HepG2 (cell line): ENCODE measurements at places on chromosomes 12 and 14.

DNA sequence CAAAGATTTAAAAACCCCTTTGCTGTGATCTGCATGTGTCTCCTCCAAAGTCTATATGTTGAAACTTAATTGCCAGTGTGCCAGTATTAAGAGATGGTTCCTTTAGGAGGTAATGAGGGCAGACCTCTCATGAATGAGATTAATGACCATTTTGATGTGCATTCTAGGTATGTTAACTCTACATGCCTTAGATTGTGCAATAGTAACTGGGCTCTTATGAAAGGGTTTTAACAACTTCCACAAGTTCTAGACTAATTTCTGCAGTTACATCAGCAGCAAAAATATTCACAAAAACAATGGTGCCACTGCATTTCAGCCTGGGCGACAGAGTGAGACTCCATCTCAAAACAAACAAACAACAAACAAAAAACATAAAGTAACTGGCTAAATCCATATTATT is 3.8 kb upstream of the TAS2R10 start:
- peak; percentile 3 for DNase-seq

DNA sequence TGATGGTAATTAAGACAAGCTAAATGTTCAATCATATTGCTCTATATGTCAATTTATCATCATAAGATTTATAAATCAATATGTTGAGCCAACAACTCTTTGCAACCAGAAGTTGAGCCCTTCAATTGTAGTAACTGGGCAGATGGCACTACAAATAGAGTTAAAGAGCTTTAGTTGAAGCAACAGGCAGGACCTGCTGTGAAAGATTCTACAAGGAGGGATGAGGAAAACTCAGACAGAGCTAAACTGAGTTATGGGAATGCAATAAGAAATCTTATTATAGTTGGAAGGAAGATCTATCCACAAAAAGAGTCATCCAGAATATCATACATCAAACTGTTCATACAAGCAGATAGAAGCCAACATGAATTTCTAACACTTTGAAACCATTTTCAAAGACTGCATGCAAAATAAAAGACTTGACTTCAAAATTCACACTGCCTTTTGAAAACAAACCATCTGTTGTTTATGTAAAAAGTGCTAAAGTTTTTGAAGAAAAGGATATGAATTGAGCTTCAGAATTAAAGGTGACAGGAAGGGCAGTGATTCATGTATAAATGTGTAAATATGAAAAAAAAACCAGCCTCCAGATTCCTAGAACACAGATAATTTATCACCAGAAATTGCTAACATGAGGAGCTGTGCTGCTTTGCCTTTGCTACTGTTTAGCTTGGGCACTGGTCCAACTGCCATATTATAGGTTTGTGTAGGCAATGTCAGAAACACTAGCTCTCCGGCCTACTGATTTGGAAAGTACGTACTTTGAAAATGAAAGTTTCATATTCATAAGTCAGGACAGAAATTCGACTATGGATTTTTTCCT is 133.2 kb downstream of the SLC35F4 start:
- DNase-seq, result no peak

GRCh38 chr14:99157676-99158075 is 114.3 kb downstream of the BCL11B start:
- DNase-seq, result no peak

DNA sequence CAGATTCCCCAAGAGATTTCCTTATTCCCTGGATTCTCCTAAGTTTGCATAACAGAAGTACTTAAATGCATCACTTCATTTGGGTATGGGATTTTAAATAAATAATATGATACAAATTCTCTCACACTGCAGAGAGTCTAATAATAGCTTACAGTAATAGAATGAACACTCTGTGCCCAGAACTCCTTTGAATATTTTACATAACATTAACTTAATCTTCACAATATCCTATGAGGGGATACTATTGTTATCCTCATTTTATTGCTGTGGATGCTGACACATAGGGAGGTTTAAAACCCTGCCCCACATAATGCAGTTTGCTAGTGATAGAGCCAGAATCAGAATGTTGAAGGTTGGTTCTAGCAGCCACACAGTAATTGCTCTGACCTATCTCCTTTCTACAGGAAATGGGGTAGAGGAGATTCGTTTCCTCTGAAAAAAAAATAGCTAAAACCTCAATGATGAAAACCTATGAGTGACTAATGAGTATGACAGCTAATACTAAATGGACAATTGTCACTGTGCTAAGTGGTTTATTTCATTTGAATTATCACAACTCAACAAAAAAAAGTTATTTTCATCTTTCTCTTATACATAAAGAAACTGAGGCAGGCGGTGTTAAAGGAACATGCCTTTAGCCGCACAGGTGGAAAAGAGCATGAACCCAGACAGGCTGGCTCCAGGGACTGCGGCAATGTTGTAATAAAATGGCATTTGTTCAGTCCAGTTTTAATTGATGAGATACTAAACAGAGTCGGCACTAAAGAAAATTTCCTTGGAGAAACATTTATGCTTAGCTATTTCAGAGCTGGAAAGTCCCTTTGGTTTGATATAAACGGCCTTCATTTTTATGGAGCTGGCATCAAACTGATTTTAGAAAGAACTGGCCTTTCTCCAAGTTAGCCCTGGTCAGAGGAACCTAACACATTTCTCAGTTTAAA is 880.9 kb downstream of the NRXN3 start:
- DNase-seq, result no peak

GRCh38 chr12:97984974-97985580 is 522.5 kb downstream of the RMST start:
- DNase-seq, result no peak

DNA sequence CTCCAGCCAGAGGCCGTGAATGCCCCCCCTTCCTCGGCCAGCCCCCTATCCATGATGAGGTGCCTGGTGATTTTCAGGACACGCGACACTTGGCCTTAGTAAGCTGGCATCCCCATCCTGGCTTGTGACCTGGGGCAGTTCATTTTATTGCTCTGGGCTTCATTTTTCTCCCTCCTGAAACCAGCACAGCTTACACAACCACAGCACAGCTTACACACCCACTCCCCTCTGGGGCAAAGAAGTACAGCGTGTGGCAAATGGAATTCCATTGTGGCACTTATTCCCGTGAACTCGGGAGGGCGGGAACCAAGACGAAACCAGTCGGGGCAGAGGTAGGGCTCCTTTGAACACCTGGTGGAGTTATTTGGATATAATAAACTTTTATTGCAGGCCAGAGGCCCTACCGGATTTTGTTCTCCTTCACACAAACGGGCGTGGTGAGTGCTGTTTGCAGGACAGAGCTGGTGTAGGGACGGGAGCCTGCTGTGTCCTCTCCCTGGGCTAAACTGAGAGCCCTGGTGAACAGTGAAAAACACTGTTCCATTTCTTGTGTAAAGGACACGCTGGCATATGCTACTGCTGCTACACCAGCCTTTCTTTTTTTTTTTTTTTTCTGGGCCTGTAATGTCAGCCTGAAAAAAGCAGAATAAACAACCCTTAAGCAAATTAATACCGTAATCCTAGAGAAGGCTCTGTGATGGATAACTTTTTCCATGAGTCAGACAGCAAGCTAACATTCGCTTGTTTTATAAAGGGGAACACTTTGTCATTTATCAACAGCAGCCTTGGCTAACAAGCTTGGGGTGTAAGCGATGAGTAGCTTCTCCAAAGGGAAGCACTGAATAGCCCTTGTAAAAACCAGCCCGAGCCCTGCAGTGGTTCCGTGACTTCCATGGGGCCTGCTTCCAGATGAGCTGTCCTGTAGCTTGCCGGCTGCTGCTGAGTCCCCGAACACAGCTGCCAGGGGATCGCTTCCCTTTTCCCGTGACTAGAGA is 29.3 kb downstream of the CD9 start:
- DNase-seq, result peak; percentile 32

DNA sequence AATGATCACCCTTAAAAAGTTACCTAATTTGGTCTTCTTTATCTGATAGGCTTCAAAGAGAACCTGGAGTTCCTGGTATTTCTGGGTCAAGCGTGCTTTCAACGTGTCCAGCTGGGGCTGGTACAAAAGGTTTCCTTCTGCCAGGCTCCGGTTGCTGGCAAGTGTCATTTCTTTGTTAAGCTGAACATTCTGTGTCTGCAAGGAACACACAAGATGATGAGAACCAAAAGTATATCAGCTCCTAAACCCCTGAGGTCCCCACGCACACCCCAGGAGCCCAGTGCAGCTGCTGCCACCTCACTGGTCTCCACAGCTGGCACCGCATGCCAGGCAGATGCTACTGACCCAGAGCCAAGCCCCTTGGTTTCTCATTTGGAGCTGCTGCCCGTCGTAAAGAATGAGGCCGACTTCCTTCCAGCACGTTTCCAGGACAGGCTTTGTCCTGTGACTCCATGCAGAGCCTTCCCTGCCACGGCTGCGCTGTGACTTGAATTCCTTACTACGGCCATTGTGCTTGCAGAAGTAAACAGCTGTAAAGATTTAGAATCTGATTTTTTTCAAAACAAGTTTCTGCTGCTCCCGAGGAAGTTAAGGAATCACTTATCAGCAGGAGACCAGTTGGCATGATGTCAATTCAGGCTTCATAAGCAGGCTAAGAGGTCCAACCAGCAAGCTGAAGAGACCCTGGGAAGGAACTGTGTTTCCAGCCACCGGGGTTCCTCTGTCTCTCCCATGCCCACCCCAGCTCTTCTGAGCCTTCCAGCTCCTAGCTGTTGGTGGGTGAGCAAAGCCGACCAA is 24.9 kb downstream of the VPS37B start:
- no peak for DNase-seq

- no peak for DNase-seq
Observed at GRCh38 chr12:46386877-46387629, 14.5 kb upstream of the SLC38A2 start.

DNA sequence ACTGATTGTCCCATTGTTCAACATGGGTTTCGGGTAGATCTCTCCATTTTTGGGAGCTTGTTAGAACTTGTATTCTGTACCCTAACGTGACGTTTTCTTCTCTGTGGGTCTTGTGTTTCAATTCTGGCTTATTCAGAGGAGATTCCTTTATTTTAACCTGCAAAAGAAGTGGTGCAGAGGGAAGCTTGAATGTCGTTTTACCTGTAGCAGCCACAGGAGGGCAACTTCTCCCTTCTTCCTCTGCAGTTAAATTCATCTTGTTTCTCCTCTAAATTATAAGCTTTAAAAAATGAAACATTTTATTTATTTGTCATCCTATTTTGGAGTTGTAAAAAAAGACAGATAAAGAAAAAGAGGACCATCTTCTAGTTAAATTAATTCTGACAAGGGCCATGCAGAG is 13.7 kb upstream of the CLEC4D start:
- DNase-seq, result no peak

DNA sequence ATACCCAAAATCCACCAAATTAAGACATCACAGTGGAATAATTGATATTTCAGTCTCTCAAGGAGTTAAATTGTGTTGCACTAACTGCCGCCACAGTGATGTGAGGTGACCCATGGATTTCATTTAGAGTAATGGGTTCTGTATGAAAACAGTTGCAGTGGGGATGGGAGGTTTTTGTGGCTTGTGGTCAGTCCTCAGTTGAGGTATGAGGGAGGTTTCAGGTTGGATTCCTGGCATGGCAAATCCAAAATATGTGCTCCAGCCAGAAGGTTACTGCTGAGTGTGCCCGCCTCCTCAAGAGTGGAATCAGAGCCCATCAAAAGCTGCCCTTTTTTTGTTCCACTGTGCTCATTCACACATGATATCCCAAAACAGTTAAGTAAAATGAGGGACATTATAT is 487.1 kb downstream of the EGLN3 start:
- no peak for DNase-seq

- DNase-seq, result no peak
Observed at GRCh38 chr12:54561164-54561563, 11.8 kb downstream of the PDE1B start.

- DNase-seq, result no peak
Observed at GRCh38 chr12:39692258-39692853, 72.8 kb upstream of the ABCD2 start.

DNA sequence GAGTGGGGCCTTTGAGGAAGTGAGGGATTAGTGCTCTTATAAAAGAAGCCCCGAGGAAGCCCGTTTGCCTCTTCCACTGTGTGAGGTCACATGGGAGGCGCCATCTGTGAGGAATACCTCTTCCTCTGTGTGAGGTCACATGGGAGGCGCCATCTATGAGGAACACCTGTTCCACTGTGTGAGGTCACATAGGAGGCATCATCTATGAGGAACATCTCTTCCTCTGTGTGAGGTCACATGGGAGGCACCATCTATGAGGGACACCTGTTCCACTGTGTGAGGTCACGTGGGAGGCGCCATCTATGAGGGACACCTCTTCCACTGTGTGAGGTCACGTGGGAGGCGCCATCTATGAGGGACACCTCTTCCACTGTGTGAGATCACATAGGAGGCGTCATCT is 69.7 kb downstream of the SLC24A4 start:
- DNase-seq, result no peak

GRCh38 chr14:87131879-87132278 is 861.1 kb downstream of the GALC start:
- no peak for DNase-seq
